ENCODE measurements at places on chromosomes 1 and 21.

DNA sequence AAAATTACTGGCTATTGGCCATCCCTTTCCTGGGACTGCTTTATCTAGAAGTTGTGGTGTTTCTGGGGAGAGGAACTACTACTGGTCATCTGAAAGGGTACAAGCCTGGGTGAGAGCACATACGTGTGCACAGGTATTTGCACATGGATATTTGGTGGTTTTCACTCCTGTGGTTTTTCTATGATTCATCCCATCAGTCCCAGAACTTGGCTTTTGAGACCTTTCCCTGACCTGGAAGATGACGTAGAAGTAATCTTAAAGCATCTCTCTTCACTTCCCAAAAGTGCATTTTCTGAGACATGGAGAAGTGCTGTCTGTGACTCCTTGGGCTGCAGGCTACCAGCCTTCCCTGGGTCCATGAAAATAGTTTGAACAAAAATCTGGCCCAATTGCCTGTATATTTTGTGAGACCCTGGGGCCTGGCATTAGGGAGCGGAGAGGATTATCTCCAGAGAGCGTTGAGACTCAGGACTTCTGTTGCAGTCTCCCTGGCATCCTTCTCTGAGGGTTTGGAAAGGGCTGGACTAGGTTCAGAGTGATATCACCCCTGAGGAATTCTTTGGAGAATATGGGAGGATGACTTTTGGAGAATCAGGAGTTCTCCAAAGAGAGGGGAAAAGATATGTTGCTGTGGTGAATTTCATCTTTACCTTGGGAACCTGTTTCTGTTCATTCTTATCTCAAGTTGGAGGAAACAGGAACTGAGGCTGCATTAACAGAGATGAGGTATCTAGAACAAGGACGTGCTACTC, 130.8 kb downstream of the NOS1AP start:
- no peak for DNase-seq

- DNase-seq, result no peak
Measured at GRCh38 chr1:3469849-3470649, 15.6 kb downstream of the ARHGEF16 start.

DNA sequence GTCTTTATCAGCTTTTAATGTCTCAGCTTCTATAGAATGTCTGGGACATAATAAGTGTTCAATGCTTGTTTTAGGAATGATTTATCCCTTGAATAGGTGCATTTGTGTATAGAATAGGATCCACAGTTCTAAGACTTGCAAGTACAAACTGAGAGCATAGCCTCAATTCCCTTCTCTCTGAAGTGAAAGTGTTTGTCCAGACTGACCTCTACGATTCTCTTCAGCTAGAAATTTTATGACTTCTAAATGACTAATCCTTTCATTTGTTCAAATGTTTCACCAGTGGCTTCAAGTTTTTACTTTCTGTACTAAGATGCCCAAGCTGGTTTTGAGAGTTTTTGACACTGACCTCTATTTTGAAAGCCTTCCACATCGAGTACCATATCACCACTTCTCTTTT, 608.2 kb upstream of the ADGRL4 start:
- DNase-seq, result no peak

DNA sequence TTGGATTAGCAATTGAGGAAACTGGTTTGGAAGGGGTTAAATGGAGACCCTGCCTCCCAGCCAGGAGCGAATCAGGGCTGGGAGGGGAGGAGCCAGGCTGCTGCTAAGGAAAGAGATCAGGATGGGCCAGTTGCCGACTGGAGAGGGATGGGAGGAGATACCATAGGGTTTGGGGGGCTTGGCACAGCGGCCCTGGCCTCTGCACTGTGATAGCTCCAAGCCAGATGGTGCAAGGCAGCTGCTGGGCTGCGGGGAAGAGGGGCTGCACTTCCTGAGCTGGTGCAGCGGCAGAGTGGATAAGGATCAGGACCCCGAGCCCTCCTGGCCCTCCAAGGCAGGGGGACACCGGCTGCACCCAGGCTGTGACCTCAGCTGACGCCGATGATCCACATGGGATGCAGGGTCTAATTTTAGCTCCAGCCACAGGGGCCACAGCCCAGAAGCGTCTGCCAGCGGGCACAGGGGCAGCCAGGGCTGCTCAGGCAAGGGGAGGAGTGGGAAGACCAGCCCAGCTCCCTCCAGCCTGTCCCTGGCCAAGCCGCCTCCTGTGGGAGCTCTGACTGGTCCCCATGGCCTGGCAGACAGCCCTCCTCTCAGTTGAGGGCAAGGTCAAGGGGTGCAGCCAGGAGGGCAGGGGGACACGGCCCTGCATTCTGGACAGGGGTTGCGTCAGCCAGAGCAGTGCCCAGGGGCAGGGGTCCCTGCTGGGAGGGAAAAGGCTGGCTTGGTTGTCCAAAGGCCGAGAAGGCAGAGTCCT, at the start of gene EXTL1:
Gene EXTL1 (plus strand): TSS at position 129 of the 757 bp plus-strand sequence. CDS start 872 bp downstream, outside the sequence.
- no peak for DNase-seq

DNA sequence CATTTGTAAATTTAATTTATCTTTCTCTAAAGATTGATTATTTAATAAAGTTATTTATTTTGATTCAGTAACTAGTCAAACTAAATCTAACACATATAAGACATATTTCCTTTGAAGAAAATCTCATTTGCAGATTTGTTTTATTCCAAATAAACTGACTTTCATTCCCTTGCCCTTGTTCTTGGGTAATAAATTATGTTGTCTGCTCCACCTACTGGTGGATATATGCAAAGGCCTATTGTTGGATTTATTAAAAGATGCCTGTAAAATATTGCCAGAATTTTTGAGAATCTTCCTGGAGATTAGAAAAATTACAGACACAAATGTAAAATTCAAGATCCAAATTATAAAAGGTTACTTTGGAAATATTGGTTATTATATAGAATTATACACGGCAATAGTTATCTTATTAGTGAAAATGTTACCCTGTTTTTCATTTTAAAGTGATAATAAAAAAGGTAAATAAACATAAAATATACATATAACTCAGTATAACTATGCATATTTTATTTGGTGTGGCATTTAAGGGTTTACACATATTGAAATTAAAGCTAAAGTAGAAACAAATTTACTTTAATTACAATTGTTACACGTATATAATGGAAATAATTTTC, 116.1 kb downstream of the SPATA17 start:
- no peak for DNase-seq

GRCh38 chr1:1175221-1176062, 1.8 kb downstream of the TTLL10 start:
- no peak for DNase-seq

DNA sequence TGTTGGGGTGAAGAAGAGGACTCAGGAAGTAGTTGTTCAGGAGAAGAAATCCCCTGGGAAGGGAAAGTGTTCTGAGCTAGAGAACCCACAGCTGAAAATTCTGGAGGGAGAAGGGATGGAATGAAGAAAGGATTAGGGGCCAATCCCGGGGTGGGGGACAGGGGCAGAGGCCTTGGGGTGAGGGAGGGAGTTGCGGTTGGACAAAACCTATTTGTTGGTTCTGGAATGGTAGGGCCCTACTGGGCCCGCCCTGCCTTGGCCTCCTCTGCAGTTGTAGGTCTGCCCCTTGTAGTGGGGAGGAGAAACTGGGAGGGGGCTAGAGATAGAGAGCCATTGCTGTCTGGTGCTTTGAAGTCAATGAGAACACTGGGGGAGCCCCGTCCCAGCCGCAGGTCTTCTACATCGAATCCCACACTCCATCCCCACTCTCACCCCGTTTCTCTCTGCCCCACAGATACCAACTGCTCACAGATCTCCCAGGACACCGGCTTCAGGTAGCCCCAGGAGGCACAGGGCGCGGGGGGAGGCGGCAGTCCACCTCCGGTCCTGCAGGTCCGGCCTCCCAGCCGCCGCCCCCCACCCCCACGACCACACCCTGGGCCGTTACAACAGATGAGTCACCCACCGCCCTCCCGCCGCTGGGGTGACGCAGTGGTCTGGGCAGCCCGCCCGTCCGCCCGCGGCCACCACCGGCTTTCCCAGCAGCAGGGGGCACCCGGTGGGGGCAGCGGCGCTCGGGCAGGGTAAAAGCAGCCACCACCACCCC, 1.1 kb downstream of the TAGLN2 start:
- DNase-seq, result peak; percentile 92

- no peak for DNase-seq
Measured at GRCh38 chr21:46056450-46056903, 41.4 kb upstream of the COL6A2 start.

DNA sequence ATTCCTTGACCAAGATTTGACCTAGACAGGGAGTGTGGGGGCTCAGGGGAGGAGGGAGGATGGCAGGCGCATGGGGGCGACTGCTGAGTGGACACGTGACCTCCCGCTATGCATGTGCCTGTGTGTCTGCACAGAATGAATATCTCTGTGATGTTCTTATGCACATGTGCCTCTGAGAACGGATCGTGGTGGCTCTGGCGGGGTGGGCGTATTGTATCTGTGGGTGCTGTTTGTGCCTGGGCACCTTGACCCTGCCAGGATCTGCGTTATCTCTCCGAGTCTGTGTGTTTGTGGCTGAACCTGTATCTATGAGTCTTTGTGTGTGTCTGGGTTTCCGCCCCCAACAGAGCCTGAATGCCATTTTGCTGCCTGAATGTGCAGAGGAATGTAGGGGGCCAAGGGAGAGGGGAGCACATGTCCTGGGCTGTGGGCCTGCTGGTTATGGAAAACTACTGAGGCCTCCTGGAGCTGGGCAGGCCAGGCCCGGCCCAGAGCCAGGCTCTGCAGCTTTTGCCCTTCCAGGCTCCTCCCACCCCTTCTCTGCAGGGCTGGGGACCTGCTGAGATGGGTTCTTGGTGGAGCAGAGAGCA, 102.5 kb downstream of the EBNA1BP2 start:
- no peak for DNase-seq

DNA sequence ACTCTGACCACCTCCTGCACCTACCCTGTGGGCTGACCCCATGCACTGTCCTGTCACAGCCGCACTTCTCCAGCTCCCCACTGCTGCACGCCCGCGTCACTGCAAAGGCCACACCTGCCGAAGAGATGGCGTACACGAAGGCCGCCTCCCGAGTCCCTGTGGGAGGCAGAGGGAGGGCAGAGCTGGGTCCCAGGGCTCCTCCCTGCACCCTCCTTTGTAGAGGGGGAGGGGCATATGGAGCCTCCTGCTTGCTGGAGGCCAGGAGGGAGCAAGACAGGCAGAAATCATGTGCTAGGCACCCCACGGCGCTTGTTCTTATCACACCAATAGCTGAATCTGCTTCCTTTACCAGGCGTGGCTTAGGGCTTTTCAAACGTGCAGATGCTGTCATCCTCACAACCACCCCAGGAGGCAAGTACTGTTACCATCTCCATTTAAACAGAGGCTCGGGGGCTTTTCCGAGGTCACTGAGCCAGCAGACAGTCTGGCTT, 21.4 kb downstream of the WNT4 start:
- DNase-seq, result peak; percentile 45

DNA sequence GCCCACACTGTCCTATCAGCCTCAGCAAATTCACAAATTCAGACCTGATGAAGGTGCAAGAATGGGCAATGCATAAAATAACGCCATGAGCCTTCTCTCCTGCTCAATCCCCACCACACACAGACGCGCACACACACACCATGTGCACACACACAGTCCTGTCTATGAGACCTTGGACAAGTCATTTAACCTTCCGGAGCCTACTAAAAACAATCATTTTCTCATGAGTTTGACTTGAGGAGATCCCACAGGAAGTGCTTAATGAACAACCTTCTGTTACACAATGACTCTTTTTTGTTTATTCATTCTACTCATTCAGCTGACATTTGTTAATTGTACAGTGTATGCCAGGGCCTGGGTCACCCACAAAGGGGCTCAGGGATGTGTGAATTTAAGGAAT, 125.4 kb downstream of the EDEM3 start:
- DNase-seq, result no peak

- DNase-seq, result peak; percentile 77
Measured at GRCh38 chr1:94325377-94326302, 88.3 kb upstream of the ARHGAP29 start.

DNA sequence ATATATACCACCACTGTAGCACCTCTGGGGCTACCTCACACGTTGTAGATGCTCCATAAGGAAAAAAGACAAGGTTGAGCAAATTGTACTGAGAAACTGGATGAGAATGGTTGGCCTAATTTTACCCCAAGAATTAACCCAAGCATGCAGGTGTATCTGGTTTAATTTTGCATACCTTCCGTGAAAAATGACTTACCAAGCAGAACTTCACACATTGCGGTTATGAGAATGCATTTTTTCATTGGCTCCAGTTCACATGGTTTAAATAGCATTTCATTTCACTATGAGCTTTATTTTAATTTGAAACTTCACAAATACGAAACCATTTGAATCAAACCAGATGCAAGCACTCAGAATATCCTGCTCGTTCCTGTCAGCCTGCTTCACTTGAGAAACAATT, 512.2 kb downstream of the LTN1 start:
- DNase-seq, result no peak

GRCh38 chr21:38490411-38491020, 7.8 kb downstream of the ERG start:
- no peak for DNase-seq

GRCh38 chr1:115475901-115476300, 137.9 kb upstream of the NGF start:
- no peak for DNase-seq

- DNase-seq, result no peak
Measured at GRCh38 chr21:37848721-37849490, 67.4 kb downstream of the KCNJ6 start.

GRCh38 chr1:157988002-157988401, 5.4 kb upstream of the KIRREL1 start:
- no peak for DNase-seq

GRCh38 chr1:65238010-65238409, 71.3 kb upstream of the DNAJC6 start:
- DNase-seq, result no peak

- no peak for DNase-seq
Measured at GRCh38 chr1:108892356-108893140, 15.8 kb downstream of the GPSM2 start.

GRCh38 chr21:33334824-33335223, 10.1 kb downstream of the IFNAR1 start:
- no peak for DNase-seq

DNA sequence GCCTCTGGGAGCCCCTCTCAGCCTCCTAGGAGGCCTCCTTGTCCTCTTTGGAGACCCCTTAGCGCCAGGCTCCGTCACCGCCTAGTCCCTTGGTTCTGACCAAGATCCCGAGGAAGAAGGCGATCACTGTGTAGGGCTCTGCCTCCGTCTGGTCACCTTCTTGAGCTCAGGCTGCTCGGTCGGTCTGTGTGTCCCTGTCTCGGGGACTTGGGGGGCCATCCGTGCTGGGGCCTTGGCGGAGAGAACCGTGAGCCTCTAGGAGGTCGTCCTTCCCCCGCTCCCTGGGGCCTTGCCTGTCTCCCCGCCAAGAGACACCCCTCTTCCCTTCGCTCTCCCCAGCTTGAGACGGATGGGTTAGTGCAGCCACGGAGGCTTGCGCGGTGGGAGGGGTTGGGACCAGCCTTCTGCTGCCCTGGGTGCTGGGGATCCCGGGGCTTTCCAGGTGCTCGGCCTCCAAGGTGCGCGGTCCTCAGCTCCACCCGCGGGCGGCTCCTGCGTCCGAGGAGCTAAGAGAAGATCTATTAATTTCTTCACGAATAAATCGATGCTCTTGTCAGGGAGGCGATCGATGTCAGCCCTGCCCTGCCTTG, 701 bp upstream of the INSRR start:
- no peak for DNase-seq

DNA sequence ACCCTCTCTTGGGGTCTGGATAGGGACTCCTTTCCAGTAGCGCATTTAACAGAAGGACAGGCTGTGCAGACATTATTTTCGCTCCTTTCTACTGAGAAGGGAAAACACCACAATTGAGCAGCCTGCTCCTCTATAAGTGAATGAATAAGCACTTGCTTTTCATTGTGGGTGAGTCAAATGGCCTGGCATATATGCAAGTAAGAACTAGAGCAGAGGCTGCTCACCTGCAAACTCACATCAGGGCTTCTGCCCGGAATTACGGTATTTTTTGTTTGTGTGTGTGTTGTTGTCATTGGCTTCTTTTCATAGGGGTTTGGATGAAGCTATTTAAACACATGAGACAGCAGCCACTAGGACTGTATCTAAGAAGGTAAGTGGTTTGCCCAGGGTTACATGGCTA, 200.1 kb upstream of the CAMK1G start:
- no peak for DNase-seq
